ENCODE measurements at places on chromosomes 2 and 18. TPM values are rescaled to one million over a fixed set of nuclear protein-coding genes. Genes with fewer than 3 reads are reported as not detected.

Gene AKAIN1
- total RNA-seq: not detected

Gene ANKRD30BL
- not detected for total RNA-seq

- DNase-seq: no peak
- peaks cover 11% of the 10 kb centered on the region for H3K4me1 ChIP-seq
- peaks cover 21% of the 10 kb centered on the region for H3K36me3 ChIP-seq
These were observed 71.1 kb downstream of the MTA3 start for GRCh38 chr2:42639340-42640077.

DNA sequence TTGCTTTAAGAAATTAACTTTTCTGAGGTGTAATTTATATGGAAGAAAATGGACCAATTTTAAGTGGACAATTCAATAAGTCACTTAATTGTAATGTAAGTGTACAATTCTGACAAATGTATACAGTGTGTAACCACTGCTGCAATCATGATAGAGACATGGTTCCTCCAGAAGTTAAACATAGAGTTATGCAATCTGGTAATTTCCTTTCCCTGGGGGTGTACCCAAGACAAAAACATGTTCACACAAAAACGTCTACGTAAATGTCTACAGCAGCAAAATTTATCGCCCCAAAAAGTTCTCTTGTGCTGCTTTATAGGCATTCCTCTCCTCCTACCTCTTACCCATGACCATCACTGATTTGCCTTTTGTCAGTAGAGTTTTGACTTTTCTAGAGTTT, 141.5 kb downstream of the AQP4 start:
- H3K27me3 ChIP-seq: no peaks in the 10 kb centered on the region
- no peak overlapping the region for H3K27ac ChIP-seq
- H3K4me1 ChIP-seq: no peaks in the 10 kb centered on the region

DNA sequence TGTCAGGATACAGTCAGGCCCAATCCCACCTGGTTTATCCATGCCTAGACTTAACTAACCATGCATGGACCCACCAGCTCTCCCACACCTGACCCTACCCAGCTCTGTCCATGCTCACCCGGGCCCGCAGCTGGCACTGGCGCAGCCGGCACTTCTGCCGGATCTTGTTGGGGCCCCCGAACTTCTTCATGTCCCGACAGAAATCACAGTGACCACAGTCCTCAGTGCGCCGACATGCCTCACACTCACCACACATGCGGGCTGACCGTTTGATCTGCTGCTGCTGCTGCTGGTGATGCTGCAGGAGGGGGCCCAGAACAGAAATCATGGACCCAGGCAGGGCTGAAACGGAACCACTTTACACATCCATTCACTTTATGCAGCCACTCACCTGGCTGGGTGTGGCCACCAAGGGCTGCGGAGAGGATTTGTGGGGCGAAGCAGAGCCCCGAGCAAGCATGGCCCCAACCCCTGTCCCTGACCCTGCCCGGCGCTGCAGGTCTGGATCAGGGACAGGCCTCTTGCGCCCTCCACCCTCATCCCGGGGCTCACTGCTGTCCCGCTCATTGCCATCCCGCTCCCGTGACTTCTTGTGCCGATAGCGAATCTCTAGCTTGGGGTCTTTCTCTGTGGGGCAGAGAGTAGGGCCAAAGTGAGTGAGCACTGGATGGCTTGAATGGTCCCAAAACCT, 1.7 kb downstream of the CXXC1 start:
- H3K27me3 ChIP-seq: no peaks in the 10 kb centered on the region
- no peak overlapping the region for H3K27ac ChIP-seq
- peaks cover 7% of the 10 kb centered on the region for H3K4me1 ChIP-seq
- H3K36me3 ChIP-seq: peaks cover 21% of the 10 kb centered on the region
- DNase-seq: no peak
- H3K4me3 ChIP-seq: no peak overlapping the region
